Ureter (tissue), 1 donor: ENCODE measurements at places on chromosomes 7 and 10. TPM values are rescaled to one million over a fixed set of nuclear protein-coding genes. Genes with fewer than 3 reads are reported as not detected.

DOCK4 gene
- 37.9 TPM for total RNA-seq

ITIH2 gene
- total RNA-seq = not detected

GRCh38 chr7:139992353-139993044 lies 70.3 kb downstream of the PARP12 start:
- no peak for DNase-seq

DNA sequence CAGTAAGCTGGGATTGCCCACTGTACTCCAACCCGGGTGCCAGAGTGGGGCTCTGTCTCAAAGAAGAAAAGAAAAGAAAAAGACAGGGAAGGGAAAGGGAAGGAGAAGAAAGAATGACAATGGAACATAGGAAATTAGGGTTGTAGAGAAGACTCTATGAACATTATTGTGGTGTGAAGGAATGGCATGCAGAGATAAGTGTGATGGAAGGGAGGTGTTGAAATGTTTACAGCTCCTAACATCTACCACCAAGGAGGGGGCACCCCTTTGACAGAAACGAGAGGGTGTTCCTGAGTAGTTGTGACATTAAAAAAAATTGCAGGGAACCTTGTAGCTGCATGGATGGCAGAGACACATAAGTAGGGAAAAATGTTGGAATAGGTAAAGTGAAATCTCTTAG lies 27.5 kb downstream of the AUTS2 start:
- DNase-seq = no peak

DNA sequence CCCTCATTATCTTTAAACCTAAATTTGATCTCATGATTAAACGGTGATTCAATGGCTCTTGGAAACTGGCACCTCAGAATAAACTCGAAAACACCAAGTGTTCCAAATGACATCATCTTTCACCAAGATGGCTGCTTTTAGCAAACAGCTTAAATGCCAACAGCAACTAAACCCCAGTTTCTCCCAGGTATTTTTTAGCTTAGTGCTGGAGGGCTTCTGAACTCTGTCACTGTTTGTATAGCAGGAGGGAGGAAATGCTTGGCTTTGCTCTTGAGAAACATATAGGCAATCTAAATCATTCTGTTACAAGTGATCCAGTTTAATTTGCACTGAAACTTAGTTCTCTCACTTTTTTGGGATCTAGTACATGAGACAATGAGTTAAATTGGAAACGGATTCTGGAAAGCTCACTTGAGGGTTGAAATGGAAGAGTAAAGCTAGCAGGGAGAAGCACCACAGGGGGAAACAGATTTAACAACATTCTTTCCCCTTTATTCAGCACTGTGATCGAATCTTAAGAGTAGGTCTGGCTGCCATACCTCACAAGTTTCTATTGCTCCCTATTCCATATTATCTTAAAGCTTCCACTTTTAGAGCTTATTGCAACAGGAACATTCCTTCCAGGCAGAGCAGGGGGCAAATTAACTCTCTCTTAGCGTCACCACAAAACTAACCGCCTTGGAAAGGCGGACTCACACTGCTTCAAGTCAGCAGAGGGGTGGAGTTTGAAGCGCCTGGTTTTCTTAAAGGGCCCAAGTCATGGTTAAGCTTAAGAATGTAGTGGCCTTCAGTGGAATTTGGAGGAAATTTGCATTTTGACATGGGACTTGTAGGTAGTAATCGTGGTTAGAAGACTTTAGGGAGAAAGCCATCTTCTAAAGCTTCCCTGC lies 1.8 kb upstream of the CCDC6 start:
- peak; percentile 67 for DNase-seq

DNA sequence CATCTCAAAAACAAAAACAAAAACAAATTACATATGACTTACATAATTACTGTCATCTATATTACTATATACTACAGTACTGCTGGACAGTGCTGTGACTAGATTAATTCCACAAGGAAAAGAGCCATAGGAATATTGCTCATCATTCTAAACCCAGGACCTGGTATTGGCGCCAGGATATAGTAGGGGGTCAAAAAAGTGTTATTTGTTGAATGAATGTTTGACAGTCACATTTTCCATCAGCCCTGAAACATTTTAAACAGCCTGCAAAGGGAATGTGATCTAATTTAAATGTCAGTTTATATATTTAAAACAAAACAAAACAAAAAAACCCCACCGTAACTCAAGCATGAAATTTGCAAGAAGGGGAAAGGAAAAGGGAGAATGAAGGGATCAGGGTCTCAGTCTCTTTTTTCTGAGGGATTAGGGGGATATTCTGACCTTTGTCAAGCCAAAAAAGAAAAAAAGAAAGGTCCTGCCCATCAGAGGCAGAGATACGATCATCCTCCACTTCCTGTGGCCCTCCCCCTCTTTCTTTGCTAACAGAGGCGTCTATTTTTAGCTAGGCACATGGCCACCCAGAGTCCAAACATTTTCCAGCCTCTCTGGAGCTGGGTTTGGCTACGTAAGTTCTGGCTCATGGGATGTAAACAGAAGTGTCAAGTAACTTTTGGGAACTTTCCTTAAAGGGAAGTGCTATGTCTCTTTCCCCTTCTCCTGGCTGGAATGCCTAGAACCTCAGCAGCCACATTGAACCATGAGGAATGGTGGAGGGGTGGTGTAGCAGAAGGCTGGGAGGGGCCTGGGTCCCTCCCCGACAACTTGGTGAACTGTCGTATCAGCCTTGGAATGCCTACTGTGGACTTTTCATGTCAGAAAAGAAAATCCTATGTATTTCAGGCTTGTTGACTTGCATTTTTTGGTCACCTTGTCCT lies 44.6 kb upstream of the DLG5 start:
- peak; percentile 86 for DNase-seq
